ENCODE measurements at places on chromosomes 1 and 21. TPM values are rescaled to one million over a fixed set of nuclear protein-coding genes. Genes with fewer than 3 reads are reported as not detected.

Gene PRR9
- total RNA-seq: 0.49 TPM

Gene CELA2A
- not detected for total RNA-seq

Gene ENAH
- total RNA-seq: 64.4 TPM

Gene LAMTOR2
- total RNA-seq: 37.9 TPM

Gene GUCA2A
- not detected for total RNA-seq

Gene FLG2
- 0.25 TPM for total RNA-seq

Gene IL22RA1
- not detected for total RNA-seq

Gene SLFNL1
- 0.49 TPM for total RNA-seq

Gene SLC22A15
- total RNA-seq: 8.9 TPM

Gene OR2L13
- 0.74 TPM for total RNA-seq

Gene BACH1
- 52.9 TPM for total RNA-seq

Gene MED8
- total RNA-seq: 13.0 TPM
